ENCODE measurements at places on chromosomes 2 and 18.
A peak's percentile ranks its signal among the peaks of the same experiment; 100 is the strongest.

DNA sequence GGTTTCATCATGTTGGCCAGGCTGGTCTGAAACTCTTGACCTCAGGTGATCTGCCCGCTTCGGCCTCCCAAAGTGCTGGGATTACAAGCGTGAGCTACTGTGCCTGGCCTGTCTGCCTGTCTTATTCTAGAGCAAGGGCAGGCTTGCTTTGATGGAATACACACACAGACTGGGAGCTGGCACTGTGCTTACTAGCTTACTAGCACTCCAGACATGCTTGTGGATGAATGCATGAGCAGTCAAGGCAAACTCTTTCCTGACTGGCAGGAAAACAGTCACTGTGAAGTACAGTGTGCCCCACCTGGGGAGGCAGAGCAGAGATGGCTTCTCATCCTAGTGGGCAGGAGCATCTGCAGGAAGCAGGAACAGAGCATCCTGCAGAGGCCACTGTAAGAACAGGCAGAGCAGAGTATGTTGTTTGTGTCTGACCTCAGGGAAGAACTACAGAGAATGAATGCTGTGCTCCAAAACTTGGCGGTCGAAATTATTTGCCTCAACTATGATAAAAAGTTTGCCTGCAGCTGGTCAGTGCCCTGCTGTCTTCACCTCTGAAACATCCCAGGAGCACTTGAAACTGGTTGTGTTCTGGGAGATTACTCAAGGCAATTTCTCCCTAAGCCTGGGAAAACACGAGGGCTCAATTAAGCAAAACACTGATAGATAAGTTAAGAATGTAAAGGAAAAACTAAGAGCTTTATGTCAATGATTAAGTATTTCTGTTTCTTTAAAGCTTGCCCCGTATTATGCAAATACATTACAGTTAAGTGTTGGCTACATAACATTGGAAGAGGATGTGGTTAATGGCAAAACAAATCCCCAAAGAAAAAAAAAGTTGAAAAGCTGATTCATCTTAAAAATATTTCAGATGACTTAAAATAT, 102.4 kb downstream of the VAPA start:
- DNase-seq, result no peak

DNA sequence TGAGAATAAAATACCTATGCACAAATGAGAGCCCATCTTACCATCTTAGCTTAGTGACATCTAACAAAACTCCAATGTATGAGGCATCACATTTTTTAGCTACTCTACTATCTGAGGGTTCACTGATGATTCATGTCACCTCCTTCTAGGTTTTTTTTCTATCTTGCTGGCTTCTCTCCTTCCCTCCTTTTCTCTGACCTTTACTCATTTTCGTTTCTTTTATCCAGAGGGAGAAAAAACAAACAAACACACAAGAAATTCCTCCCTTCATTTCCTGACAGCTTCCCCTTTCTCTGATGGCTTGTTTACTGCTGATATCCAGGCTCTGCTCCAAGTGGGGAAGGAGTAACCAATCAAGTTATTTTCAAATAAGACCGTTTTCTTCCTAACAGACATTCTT, 115.1 kb downstream of the UBE2E3 start:
- no peak for DNase-seq

DNA sequence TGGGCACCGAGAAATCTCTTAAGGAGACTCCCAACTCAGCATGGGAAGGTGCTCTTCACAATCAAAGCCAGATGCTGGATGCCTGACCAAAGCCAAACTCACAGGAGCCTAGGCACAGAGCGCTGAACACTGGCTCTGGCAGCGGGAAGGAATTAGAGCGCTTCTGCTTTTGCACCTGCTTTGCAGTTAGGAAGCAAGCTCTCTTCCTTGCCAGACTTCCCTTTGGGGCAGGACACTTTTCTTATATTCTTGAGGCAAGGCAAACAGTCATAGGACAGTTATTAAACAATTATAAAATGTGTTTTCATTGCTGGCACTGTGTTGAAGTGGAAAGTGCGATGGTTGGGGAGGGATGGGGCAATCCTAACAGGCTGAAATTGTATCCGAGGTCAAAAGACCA, 79.6 kb upstream of the DNMT3A start:
- DNase-seq, result no peak

DNA sequence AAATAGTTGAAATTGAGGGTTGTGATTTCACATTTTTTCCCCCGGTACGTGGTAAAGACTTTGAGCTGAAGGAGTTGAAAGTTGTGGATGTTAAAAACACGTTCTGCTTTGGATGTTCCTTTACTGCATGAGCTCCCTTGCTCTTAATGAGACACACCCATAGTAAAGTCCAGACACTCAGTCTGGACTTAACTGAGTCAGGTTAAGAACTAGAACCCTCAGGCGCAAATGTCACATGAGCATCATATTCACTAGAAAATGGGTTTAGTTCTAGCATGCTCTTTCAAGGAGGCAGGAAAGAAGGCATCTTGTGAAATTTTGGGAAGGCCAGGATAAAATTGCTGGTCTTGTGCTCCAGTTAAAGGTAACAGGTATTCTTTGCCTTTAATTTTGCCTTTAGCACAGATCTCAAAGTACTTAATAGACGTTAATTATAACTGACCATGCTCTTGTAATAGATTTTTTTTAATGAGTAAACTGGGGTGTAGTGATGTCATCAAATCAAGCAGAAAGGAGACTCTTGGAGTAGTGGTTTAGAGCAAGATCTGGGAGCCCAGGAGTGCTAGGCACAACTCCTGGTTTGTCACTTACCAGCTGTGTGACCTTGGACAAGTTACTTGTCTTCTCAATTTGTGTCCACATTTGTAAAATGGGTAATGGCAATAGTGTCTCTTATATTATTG, 20.6 kb downstream of the ITGA6 start:
- DNase-seq, result no peak

GRCh38 chr18:79507546-79508480, 112.1 kb downstream of the NFATC1 start:
- peak; percentile 47 for DNase-seq

DNA sequence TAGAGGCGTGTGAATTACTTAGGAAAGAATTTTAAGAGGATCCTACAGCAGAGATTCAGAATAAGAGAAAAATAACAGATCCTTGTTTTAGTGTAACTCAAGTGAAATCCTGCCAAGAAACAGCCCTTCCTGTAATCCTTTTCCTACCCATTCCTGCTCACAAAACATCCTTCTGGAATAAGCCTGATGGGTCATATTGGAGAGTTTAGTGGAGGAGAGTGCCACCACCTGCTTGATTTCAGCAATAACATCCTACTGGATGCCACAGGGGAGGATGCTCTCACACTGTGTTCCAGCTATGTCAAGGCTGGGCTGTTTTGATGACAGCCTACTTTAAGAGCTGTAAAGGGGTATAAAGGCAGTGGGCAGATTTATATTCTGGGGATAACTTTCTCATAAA, 54.8 kb upstream of the CCDC178 start:
- no peak for DNase-seq

DNA sequence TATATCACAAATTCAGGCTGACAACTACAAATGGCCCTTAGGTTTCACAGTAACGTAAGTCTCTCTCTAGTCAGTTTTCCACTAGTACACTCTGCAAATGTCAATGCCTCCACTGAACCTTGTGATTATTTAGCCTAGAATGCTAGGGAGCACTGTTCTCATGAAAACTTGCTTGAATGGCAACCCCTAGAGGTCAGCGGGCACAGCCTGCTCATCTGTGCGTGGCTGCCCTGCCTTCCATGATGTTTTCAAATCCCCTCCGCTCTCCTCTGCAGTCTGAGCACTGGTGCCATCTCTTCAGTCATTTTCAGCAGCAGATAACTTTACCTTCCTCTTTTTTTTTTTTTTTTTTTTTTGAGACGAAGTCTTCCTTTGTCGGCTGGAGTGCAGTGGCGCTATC, 84.1 kb upstream of the GULP1 start:
- DNase-seq, result no peak

- no peak for DNase-seq
These were observed 89.0 kb downstream of the SLC66A3 start for GRCh38 chr2:11244091-11244826.

GRCh38 chr2:44744961-44745892, 196.3 kb upstream of the SIX3 start:
- DNase-seq, result no peak

- no peak for DNase-seq
These were observed 284.7 kb upstream of the ZC3H15 start for GRCh38 chr2:186201371-186201770.

DNA sequence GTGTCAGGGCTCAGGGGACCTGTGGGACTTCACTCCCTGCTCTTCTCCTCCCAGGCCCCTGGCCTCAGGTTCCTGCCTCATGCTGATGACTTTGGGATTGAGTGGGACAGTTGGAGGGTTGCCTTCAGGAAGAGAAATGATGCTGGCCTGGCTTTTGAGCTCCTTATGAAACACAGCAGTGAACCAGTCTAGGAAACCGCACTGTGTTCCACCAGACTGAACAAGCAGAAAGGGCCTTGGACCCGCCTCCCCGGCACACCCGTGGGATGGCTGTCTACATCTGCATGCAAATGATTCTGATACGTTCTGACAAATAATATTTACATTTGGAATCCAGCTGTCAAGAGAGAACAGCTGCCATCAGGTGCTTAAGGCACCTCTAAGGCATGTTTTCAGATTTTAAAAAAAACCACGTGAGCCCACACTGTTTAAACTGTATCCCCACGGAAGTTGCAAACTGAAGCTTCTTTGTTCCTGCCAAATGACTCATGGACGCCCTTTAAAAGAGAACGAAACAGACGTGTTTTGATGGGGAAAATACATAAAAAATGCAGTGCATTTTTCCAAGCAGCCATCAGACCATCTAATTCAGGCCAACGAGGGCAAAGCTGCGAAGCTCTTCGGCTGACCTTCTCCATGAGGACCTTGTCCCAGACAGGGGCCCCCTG, 27.6 kb upstream of the ASAP2 start:
- no peak for DNase-seq

DNA sequence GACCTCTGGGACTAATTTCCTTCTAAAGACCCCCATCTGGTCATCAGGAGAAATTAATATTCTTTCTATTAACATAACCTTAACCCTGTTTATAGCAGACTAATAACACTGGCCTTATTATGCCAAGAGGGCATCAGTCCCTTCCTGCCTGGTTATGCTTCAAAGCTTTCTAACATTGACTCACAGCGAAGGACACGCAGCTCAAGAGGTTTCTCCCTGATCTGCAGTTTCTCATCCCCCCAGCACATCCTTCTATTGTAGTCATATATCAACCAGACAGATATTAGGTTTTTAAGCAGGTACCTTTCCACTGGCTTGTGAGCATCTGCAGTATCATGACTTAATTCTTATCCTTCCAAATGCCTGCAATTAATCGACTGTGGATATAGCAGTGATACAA, 100.0 kb upstream of the CXCR4 start:
- no peak for DNase-seq

- no peak for DNase-seq
These were observed 209.7 kb downstream of the SMAD2 start for GRCh38 chr18:47720741-47721140.

GRCh38 chr2:104812286-104812685, 41.6 kb upstream of the POU3F3 start:
- no peak for DNase-seq

DNA sequence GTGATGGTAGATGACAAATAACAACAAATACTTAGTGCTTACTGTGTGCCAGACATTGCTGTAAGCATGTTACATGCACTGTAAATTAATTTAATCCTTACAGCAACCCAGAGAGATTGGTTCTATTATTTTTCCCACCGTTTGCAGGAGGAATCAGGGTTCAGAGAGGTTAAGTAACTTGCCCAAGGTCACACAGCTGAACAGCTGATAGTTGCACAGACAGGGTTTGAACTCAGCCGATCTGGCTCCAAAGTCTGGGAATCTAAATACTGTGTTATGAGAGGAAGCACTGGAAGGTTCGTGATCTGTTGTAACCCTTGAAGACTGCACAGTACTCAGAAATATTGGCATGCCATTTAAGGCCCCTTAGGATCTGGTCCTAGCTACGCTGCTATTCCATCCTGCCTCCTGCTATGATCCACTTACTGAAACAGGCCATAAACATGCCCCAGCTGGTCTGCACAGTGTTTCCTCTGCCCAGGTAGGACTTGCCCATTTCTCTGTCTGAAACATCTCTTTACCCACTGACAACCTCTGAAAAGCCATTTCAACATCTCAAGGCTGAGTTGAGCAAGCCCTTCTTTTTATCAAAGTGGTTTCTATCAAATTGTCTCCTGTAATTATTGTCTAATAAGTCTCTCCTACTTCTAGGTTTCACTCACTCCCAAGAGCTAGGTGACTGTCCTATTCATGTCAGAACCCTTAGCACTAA, 40.4 kb upstream of the MRPL33 start:
- DNase-seq, result no peak

- no peak for DNase-seq
These were observed 7.2 kb downstream of the CPSF3 start for GRCh38 chr2:9430316-9431293.

- no peak for DNase-seq
These were observed 63.0 kb upstream of the CPO start for GRCh38 chr2:206876216-206876860.

- no peak for DNase-seq
These were observed 94.2 kb upstream of the SP3 start for GRCh38 chr2:174059178-174059883.

DNA sequence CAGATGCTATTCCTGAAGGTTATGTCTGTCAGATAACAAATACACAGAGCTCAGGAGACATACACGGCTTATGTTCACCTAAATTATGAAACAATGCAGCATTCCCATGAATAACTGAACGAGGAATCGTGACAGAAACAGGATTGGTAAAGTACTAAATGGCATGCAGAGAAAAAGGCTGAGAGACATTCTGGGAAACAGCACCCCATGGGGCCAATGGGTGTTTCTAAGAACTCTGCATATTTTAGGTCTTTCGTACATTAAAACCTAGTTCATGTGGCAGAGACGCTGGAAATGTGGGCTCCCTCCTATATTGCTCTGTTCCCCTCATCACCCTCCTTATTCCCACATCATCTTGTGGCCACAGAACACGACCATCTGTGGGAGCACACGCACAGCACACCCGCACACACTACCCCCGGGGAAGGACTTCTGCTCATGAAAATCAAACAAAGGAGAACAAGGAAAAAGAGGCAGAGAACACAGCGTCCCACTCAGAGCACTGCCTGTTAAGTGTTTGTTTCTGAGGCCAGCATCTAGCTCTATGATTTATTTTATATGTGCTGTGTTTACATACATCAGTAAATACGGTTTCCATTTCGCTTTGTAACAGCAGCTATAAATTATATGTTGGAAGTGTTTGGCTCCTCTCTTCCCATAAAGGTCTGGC, 143.6 kb downstream of the AFF3 start:
- DNase-seq, result no peak

GRCh38 chr2:100107906-100108647, 34.3 kb downstream of the AFF3 start:
- no peak for DNase-seq

DNA sequence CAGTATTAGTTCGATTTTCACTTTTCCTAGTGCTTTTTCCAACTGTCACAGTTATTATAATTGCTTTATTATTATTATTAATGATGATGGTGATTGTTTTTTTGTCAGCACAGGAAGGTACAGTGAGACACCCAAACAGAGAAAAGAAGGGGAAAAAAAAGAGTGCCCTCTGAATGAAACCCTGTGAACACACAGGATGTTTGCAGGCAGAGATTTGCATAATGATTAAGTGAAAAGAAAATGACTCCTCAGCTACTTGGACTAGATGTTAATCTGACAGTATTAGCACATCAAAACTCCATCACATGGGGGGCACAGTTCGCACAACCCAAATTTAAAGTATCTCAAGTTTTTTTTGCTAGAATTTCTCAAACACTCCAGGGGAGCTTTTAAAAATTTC, 32.9 kb downstream of the ADD2 start:
- DNase-seq, result no peak
